ENCODE measurements at places on chromosomes 13 and 19. TPM values are rescaled to one million over a fixed set of nuclear protein-coding genes. Genes with fewer than 3 reads are reported as not detected.

DNA sequence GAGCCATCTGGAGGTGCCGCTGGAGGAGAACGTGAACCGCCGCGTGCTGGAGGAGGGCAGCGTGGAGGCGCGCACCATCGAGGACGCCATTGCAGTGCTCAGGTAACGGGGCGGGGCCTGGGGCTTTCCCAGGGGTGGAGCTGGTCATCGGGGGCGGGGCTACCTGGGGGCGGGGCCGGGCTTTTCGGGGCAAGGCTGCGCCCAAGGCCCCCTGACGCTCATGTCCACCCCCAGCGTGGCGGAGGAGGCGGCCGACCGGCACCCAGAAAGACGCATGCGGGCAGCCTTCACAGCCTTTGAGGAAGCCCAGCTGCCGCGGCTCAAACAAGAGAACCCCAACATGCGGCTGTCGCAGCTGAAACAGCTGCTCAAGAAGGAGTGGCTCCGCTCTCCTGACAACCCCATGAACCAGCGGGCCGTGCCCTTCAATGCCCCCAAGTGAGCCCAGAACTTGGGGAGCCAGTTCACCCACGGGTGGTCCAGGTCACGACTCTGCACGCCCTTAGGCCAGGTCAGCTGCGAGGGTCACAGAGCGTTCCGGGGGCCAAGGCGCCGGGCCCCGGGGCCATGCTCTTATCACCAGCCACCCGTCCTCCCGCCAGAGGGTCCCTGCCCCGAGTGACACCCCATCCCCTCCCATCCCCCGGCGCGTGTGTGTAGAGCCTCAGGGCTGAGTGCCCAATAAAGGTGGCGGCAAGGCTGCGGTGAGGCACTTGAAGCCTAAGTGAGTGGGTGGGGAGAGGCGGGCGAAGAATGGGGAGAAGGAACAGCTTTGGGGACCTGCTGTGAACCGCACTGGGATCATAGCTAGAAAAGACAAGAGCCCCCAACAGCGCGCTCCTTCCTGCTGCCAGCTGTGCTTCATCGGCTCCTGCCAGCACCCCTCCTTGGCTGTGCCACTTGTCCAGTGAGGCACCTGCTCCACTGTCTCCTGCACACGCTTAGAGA lies 10.7 kb downstream of the CCDC124 start:
- DNase-seq = no peak

DNA sequence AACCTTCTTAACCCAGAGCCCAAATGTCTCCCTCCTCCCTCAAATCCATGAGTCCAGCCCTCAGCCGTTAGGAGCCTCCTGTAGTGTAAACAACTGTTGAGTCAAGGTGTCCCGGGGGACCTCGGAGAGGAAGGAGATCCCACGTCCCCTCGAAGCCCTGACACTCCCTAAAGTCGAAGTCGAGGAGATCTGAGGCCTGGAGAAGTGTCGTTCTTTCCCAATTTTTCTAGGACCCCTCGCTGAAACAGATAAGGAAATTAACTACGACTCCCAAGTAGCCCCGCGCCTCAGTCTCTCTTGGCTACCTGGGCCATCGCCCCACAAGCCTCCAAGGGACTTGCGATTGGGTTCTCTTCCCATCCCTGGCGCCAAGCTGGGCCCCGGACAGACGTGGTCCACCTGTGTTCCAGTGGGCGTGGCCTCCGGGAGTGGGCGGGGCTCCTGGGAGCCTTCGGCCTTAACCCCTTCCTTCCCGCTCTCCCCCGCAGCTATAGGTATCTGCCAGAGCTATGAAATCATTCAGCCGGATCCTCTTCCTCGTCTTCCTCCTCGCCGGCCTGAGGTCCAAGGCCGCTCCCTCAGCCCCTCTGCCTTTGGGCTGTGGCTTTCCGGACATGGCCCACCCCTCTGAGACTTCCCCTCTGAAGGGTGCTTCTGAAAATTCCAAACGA lies 869 bp downstream of the GFY start:
- DNase-seq = no peak

DNA sequence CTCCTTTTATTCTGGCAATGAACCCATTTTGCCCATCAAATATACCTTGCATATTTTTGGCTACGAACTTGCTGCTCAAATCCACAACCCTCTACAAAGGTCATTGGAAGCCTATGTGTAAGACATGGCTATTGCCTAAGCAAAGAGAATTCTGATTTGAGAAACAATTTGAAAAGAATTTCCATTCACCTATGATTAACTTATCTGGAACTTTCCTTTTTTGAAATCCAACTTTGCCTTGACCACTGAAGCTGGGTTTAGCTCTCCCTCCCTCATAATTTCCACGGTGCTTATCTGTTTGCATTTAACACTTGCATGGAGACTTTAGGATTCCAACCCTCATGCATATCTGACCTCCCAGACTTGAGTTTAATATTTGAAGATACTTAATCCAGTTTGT lies 1514.7 kb upstream of the SLC10A2 start:
- DNase-seq = no peak

- no peak for DNase-seq
Observed at GRCh38 chr19:54247106-54247930, 4.7 kb upstream of the LILRA6 start.

The PCDH9 gene
- polyA plus RNA-seq = 2.9 TPM
